Anterior cingulate cortex (tissue), 58 donors: ENCODE measurements at places on chromosomes 13 and 19.

DNA sequence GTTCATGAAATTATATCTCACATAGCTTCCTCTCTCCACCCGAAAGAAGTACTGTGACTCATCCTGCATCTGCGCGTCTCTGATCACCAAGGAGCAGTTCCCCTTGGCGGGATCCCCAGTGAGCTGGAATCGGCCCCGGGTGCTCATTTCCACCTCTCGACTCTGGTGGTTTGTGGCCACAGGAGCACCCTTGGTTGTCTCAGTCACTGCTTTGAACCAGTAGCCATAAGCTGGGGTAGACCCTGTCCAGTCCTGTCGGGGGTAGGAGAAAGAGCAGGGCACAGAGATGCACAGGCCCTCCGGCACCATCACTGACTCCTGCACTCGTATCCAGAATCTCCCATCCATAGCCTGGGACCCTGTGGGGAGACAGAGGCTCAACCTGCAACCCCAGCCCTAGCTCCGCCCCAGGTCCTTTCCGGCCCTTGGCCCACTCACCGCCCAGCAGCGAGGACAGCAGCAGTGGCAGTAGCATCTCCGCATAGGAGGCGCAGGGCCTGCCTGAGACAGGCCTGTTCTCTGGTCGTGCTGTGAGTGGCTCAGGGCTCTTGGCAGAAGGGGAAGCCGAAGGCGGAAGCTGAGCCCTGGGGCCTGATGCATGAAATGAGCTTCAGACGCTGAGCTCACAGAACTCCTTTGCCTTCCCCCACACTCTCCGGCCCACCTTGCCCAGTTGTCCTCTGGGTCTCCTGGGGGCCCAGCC is at the start of gene SIGLEC10:
Gene SIGLEC10 (minus strand): TSS at position 536 of the 703 bp plus-strand sequence. CDS start 61 bp downstream, at position 475.
- DNase-seq: no peak

GRCh38 chr19:10812196-10812595 is 23.8 kb downstream of the TMED1 start:
- no peak for DNase-seq

DNA sequence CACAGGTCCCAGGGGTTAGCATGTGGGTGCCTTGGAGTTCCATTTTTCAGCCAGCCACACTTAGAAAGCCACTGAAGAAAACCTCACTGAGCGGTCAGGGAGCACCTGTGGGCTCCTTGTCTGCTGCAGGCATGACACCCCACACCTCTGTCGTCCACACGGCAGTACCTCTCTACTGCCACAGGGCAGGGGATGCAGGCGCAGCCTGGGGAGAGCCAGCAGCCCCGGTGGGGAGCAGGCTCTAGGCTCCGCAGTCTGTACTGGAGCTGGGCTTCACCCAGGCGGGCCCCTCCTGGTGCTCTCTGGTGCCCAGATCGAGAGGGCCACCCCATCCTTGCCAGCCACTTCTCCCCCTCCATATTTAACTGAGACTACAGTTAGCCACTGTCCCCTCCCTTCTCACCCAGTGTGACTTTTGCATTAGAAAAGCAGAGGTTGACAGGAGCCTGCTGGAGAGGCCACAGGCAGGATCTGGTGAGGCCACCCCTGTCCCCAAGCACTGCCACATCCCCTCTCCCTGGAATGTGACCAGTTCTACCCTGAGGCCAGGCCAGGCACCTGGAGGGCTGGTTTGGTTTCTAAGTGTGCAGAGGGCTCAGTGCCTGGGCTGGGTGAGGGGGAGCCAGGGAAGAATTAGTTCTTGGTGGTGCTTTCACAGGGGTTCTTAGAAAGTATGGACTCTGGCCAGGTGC is 104.4 kb downstream of the KDM4B start:
- DNase-seq: no peak

- DNase-seq: no peak
Measured at GRCh38 chr13:110646442-110647364, 31.4 kb downstream of the NAXD start.

GRCh38 chr13:99226513-99226912 is 25.9 kb downstream of the UBAC2 start:
- DNase-seq: no peak

- DNase-seq: peak; percentile 59
Measured at GRCh38 chr19:3986260-3987041, 1.2 kb upstream of the EEF2 start.

DNA sequence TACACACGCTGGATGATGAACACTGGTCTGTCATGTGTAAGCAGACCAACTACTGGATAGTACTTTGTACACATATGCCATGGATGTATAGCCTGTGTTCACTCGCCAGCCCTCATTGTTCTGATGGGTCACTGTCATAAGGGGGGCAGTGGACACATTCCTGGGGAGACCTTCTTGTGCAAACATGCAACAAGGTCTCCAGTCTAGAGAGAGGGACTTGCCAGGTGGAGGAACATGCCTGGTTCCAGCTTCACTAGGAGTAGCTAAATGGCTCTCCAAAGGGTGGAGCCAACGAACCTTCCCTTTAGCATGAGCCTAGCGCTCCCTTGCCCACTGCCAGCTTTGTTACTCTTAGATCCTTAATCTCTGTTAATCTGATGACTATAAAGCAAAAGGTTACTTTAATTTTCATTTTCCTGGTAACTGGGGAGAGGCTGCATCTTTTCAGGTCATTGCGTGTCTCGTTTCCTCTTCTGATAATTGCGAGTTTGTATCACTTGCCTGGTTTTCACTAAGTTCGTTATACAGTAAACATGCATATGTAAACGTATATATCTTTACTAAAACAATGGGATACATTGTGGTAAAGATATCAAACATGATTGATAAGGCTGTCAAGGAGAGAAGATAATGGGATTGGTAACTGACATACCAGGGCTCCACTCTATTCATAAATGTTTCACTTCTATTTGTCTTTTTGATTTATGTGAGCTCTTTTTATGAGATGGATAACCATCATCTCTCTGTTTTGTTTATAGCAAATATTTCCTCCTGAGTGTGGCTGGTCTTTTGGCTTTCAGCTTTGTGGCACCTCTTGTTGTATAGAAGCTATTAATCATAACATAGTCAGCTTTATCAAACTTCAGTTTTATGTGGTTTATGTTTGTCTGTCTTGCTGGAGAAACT is 235.2 kb upstream of the SGCG start:
- no peak for DNase-seq

DNA sequence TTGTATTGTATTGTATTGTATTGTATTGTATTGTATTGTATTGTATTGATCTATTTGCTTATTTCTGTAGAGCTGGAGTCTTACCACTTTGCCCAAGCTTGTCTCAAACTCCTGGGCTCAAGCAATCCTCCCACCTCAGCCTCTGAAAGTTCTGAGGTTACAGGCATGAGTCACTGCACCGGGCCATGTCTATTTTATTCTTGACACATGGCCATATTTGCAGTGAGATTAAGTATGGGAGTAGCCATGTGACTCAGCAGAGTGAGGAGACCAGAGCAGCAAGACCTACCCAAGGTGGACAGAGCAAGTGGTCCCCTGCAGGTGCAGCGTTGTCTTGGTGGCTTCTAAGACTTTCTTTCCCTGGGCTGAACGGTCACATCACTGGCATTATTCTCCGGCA is 49.1 kb upstream of the UBAC2 start:
- no peak for DNase-seq

GRCh38 chr13:71149498-71150363 is 717.3 kb downstream of the DACH1 start:
- DNase-seq: no peak

DNA sequence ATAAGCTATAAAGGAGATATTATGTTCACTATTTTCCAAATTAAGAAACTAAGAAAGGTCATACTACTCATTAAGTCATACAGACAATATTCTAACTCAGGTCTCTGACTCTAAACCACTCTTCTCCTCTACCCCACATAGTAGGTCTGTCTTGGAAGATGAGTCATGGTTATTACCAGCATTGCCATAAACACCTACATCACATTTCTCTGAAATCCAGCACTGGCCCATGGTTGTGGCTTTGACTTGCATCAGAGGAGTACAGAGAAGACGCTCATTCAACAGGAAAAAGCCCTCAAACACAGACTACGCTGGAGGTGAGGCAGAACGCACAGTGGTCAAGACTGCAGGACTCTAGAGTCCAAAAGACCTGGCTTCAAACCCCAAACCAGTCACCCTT is 476.8 kb downstream of the COG6 start:
- no peak for DNase-seq

- DNase-seq: no peak
Measured at GRCh38 chr13:99214232-99214631, 13.6 kb downstream of the UBAC2 start.

GRCh38 chr19:22532388-22533300 is 101.5 kb upstream of the ZNF492 start:
- peak; percentile 14 for DNase-seq

GRCh38 chr13:24103782-24104372 is 56.6 kb upstream of the SPATA13 start:
- DNase-seq: no peak

GRCh38 chr13:43154839-43155238 is 131.5 kb downstream of the DNAJC15 start:
- DNase-seq: no peak

DNA sequence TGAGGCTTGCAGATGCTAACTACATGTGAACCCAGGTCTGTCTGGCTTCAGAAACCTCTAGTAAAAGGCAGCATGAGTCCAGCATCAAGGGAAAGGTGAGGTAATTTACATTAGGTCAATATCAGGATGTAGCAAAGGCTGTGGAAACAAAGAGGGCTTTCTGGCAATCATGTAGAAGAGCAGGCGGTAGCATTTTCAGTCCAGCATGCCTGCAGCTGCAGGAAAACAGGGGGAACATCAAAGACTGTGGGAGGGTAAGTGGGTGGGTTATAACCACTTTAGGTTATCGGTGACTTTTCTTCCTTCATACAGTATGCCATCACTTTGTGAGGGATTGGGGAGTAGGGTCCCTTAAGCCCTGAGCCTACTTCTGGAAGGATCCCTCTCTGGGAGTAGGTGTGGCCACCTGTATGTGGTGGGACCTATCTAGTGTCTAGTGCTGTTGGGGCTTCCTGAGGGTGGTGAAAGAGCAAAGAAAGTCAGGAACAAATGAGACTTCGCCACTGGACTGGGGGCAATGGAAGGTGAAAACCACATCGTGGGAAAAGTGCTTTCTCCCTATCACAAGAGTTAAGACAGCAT is 10.8 kb downstream of the SUGP2 start:
- DNase-seq: no peak

DNA sequence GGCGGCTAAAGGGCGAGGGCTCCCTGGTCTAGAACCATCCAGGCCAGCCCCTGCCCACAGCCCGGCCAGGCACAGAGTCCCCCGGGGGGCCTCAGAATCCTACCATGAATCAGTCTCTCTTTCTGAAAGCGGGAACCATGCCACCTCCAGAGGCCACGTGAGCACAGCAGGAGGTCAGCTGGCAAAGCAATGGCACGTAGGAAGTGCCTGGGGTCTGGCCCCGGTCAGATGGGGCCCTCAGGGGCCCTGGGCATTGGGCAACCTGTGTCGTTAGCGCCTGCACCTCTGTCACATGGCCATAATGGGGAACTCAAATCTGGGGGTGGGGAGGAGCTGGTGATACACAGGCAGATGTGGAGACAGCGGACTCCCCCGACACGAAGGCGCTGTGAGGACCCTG is 8.8 kb downstream of the MFSD12 start:
- peak; percentile 8 for DNase-seq

DNA sequence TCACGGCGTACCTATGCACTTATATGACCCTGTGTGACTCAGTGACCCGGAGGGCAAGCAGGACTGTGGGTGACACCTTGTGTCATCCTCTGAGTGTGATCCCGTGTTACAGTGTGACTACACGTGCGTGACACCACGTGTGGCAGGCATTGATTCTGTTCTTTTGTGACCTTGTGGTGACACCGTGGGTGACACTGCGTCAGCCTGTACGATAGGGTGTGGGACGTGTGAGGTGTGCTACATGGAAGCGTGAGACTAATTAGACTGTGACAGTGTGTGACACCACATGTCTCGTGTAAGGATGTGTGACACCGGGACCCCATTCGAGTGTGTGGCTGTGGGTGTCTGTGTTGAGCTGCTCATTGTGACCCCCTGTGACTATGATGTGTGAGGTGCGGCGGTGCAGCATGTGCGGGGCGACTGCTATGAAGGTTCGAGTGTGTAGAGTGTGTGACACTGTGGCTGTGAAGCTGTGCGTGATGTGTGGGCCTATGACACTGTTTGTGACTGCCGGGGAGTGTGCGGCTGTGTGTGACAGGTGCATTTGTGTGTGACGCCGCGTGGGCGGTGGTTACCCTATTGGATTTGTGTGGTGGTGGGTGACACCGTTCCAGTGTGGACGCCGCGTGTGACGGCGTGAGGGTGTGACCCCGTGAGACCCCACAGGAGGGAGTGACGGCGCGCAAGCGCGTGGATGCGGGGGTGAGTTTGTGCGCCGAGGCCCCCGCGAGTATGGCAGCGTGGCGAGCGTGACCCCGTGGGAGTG is 399 bp upstream of the SPTBN4 start:
- no peak for DNase-seq

- no peak for DNase-seq
Measured at GRCh38 chr13:28056426-28056825, 44.0 kb downstream of the FLT3 start.

DNA sequence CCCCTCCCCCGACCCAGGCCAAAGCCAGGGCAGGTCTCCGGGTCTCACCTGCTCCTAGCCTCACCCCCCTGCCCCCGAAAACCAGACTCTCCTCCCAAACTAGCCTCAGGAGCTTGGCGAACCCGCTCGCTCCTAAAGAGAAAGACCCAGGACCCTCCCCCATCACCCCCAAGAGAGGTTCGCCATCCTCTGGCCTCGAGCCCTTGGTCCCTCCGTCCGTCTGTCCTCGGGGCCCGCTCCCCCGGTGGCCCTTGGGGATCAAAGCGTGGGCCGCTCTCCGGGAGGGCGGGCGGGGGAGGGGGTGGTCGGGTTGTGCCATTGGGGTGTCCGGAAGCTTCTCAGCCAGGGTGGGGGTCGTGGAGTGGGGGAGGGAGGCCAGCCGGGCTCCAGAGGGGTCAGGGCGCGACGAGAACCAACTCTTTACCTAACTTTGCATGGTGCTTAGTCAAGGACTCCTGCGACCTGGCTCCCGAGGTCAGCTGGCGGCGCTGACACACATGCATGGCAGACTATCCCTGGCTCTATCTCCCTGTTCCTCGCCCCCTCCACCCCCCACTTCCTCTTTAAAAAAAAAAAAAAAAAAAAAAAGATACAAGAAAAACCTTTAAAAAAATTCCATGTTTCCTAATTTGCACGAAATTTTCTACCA is 15.6 kb downstream of the SMIM24 start:
- DNase-seq: no peak

- no peak for DNase-seq
Measured at GRCh38 chr13:59444210-59444857, 719.4 kb downstream of the DIAPH3 start.

DNA sequence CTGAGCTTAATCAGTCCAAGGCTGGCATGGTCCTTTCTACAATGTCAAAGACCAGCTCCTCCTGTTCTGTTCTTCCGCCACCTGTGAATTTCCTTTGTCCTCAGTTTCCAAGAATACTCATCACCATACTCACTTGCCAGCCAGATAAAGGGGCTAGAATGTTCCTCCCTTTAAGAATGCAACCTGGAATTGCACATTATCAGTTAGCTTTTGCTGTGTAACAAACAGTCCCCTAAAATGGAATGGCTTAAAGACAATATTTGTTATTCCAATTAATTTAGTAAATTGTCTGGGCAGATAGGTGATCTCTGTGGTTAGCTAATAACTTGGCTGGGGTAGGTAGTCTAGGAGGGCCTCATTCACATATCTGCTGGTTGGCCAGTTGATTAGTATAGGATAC is 36.0 kb downstream of the VAV1 start:
- DNase-seq: no peak
